ENCODE measurements at places on chromosomes 16 and 17.

- DNase-seq: no peak
Observed at GRCh38 chr17:4623249-4623648, 18.2 kb downstream of the ALOX15 start.

- no peak for DNase-seq
Observed at GRCh38 chr16:5252791-5253190, 155.2 kb upstream of the EEF2KMT start.

- no peak for DNase-seq
Observed at GRCh38 chr17:82832411-82832810, 7.4 kb downstream of the ZNF750 start.

GRCh38 chr16:11432856-11433395 lies 87.7 kb downstream of the RMI2 start:
- DNase-seq: no peak

GRCh38 chr16:67456391-67457081 lies 24.4 kb downstream of the ATP6V0D1 start:
- peak; percentile 75 for DNase-seq

- DNase-seq: no peak
Observed at GRCh38 chr16:17358846-17359245, 111.9 kb downstream of the XYLT1 start.

DNA sequence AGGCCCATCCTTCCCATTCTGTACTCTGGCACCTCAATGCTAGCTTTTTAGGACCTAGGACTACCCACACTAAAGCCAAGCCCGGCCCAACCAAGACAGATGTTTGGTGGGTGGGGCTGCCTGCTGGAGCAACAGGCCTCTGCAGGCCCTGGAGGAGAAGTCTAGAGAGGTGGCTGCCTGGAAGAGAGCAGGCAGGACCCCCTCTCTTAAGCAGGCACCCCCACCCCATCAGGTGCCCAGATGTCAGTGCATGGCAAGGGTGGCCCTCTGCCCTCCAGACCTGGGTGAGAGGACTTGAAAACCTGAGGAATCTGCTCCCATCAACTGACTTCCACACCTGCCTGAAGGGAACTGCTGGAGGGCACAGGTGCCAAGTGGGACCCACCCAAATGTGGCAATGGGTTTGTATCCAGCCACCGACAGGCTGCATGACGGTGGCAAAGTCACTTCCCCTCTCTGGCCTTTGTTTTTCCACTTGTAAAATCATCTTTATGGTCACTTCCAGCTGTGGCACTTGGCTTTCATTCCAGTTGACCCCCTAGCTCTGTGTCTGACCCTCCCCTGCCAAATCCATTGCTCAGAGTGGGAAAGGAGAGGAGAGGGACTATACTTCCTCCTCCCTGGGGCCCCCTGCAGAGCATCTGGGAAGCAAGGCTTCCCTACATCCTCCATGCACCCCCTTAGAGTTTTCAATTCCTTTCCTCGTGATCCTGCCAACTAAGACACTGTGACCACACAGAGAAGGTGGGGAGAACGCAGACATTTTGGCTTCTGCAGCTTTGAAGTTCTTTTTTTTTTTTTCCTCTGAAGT lies 1.7 kb upstream of the STAT5A start:
- DNase-seq: peak; percentile 45

- DNase-seq: no peak
Observed at GRCh38 chr17:46795379-46795952, 23.0 kb downstream of the WNT3 start.

GRCh38 chr17:76865174-76865573 lies 3.0 kb upstream of the MGAT5B start:
- no peak for DNase-seq

Measured in left cardiac atrium (tissue), 4 donors.